ENCODE measurements at places on chromosomes 1 and 21. TPM values are rescaled to one million over a fixed set of nuclear protein-coding genes. Genes with fewer than 3 reads are reported as not detected.

- peaks cover 8% of the 10 kb centered on the region for H3K4me1 ChIP-seq
- no peaks in the 10 kb centered on the region for H3K36me3 ChIP-seq
- H3K27me3 ChIP-seq = peaks cover 46% of the 10 kb centered on the region
- no peak overlapping the region for H3K27ac ChIP-seq
- no peak overlapping the region for H3K4me3 ChIP-seq
These were observed 4.3 kb downstream of the AMPD1 start for GRCh38 chr1:114691061-114691460.

DNA sequence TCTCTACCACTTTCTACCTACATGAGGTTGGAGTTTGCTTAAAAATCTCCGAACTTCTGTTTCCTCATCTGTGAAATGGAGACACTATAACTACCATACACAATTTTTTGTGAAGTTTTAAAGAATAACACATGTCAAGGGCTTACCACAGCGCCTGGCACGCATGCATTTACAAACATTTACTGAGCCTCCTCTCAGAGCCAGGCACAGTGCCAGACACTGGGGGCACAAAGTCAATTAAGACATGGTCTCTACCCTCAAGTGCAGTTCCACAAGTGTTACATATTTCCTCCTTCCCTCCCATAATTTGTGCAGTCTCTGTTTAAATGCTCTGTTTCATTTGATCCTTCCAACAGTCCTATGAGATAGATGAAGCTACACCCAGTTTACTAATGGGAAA, 356.4 kb upstream of the ESRRG start:
- H3K27ac ChIP-seq = no peak overlapping the region
- no peaks in the 10 kb centered on the region for H3K36me3 ChIP-seq
- DNase-seq = no peak

- peaks cover 9% of the 10 kb centered on the region for H3K36me3 ChIP-seq
- H3K27ac ChIP-seq = peak overlapping the region; percentile 80
- H3K27me3 ChIP-seq = no peaks in the 10 kb centered on the region
- peak overlapping the region; percentile 30 for H3K4me3 ChIP-seq
- DNase-seq = no peak
These were observed 2.8 kb downstream of the PEA15 start for GRCh38 chr1:160207771-160208556.

DNA sequence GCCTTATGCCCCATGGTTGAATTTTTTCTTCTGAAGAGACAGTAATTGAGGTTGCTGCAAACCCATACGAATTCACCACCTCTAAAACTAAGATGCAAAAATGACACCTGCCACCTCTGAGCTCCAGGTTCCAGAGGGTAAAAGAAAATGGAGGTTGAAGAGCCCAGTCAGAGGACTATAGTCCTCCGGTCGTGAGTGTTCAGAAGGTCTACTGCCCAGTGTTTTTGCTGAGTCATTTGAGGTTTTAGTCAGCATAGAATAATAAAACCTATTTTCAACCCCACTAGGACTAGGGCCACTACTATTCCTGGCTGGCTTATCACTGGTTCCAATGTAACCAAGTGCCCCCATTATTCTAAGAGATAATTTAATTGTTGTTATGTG, 12.9 kb upstream of the SLAMF7 start:
- no peak overlapping the region for H3K4me3 ChIP-seq
- no peak for DNase-seq
- no peaks in the 10 kb centered on the region for H3K36me3 ChIP-seq
- no peak overlapping the region for H3K27ac ChIP-seq

DNA sequence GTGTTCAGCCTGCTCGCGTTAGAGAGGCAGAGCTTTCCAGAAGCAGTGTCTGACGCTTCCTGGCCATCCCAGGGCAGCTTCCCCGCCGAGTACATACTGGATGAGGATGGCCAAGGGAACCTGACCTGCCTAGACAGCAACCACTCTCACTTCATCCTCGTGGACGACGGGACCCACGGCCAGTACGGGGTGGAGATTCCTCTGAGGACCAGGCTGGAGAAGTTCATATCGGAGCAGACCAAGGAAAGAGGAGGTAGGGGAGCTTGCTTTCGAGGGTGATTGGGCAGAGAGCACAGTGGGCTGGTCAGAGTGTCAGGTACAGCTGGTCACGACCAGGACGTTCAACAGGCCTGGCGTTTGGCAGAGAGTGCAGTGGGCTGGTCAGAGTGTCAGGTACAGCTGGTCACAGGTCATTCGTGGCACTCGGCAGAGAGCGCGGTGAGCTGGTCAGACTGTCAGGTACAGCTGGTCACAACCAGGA, 22.4 kb downstream of the TRPM2 start:
- peaks cover 41% of the 10 kb centered on the region for H3K27me3 ChIP-seq
- H3K36me3 ChIP-seq = no peaks in the 10 kb centered on the region
- H3K4me3 ChIP-seq = no peak overlapping the region
- no peak overlapping the region for H3K27ac ChIP-seq
- DNase-seq = no peak

- peaks cover 17% of the 10 kb centered on the region for H3K4me1 ChIP-seq
- no peak overlapping the region for H3K27ac ChIP-seq
- DNase-seq = no peak
- H3K27me3 ChIP-seq = peaks cover 31% of the 10 kb centered on the region
- H3K36me3 ChIP-seq = no peaks in the 10 kb centered on the region
- no peak overlapping the region for H3K4me3 ChIP-seq
These were observed 152.9 kb upstream of the ZNF644 start for GRCh38 chr1:91174734-91175133.

DNA sequence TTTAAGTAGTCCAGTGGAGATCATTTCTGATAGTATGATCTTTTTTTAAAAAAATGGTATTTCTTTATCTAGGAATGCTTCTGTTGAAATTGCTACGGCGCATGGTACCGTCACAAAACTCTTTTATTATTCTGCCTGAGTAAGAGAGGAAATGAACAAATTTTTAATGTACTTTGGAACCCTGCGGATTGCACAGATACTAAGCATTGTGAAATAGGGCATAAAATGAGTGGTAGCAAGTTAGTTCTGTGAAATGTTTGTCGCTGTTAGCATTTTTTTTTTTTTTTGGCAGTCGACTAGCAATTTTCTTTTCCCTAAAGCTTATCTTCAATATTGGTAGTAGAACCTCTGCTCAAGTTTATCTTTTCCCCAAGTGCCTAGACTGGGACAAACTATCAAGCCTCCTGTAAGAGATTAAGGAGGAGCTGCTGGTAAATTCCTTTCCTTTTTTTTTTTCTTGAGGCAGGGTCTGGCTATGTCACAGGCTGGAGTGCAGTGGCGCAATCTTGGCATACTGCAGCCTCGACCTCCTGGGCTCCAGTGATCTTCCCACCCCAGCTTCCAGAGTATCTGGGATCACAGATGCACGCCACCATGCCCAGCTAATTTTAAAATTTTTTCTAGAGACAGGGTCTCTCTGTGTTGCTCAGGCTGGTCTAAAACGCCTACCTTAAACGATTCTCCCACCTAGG, 2.2 kb downstream of the ITSN1 start:
- peak overlapping the region; percentile 93 for H3K4me3 ChIP-seq
- H3K4me1 ChIP-seq = peaks cover 23% of the 10 kb centered on the region
- no peaks in the 10 kb centered on the region for H3K27me3 ChIP-seq

DNA sequence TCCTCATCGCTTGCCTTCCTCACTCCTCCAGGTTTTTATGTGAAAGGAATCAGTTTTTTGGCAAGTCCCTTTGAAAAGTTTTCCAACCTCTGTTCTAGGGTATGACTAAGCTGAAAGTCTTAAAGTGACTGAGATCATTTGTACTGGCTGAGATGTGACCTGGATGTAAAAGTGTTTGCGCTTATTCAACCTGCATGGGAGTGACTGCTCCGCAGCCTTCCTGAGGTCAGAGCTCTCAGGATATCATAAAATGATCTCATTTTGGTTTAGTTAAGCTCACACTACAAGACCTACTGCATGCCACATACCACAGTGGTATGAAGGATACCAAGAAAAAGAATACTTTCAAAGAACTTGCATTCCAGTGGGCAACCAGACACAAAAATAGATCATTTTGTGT, 29.8 kb upstream of the TADA1 start:
- no peaks in the 10 kb centered on the region for H3K36me3 ChIP-seq
- H3K27ac ChIP-seq = peak overlapping the region; percentile 9
- H3K4me3 ChIP-seq = no peak overlapping the region

DNA sequence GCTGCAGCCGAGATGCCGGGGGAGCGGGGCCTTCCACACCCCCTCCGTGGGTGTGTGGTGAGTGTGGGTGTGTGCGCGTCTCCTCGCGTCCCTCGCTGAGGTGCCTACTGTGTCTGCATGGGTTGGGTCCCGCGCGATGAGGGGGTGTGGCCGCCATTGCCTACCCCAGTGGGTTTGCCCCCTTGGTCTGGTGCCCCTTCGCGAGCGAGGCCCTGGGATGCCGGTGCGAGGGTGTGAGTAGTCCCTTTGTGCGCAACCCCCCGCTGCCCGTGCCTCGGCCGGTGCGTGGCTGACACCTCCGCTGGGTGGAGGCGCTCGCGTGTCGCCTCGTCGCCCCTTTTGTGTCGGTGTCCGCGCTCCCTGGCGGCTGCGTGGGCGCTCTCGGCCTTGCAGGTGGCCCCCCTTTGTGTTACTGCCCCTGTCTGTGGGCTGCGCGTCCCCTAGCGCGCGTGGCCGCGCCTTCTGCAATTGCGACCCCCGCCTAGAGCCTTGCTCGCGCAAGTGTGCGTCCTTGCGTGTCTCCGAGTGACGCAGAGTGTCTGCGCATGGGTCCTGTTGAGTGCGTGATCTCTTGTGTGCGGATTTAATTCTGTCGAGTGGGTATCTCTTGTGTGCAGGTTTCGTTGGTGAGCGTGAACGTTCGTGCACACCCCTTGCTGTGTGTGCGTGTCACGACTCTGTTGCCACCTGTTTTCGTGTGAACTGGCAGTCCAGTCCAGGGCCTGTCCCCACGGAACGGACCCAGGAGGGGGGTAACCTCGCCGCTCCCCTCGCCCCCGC, 553 bp downstream of the TTC3 start:
- H3K4me3 ChIP-seq = peak overlapping the region; percentile 84
- peaks cover 34% of the 10 kb centered on the region for H3K4me1 ChIP-seq
- no peaks in the 10 kb centered on the region for H3K27me3 ChIP-seq
- peaks cover 15% of the 10 kb centered on the region for H3K36me3 ChIP-seq
- peak overlapping the region; percentile 94 for H3K27ac ChIP-seq

- no peak overlapping the region for H3K27ac ChIP-seq
- no peak overlapping the region for H3K4me3 ChIP-seq
- H3K36me3 ChIP-seq = no peaks in the 10 kb centered on the region
These were observed 186.1 kb upstream of the MAP1LC3C start for GRCh38 chr1:242184955-242185354.

- no peak overlapping the region for H3K4me3 ChIP-seq
- peaks cover 20% of the 10 kb centered on the region for H3K27me3 ChIP-seq
- no peaks in the 10 kb centered on the region for H3K36me3 ChIP-seq
- no peak overlapping the region for H3K27ac ChIP-seq
These were observed 120.6 kb upstream of the ARHGEF16 start for GRCh38 chr1:3333903-3334302.

DNA sequence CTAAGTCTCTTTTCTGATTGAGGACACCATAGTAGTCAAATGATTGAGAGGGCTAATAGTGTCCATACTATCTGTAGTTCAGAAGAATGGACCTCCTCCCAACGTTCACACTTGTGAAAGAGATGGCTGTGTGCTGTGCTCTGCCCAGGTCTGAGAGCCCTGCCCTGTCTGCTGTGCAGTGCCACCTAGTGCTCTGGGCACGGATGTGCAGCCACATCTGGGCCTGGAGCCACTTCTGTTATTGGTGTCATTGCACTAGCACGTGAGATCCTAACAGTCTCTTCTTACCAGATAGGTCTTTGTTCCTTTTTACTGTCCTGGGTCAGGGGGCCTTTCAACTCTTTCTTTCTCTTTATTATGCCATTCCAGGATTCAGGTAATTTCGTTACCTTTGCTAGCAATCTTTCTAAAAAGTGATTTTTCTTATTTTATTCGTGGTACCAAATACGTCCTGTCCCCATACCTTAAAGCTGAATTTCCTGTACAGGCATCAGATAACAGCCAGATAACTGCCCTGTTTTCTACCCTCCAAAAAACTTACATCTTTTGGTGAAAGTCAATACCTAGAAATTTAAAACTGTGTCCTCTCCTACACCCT, 21.7 kb downstream of the INTS3 start:
- DNase-seq = no peak
- H3K4me3 ChIP-seq = no peak overlapping the region

DNA sequence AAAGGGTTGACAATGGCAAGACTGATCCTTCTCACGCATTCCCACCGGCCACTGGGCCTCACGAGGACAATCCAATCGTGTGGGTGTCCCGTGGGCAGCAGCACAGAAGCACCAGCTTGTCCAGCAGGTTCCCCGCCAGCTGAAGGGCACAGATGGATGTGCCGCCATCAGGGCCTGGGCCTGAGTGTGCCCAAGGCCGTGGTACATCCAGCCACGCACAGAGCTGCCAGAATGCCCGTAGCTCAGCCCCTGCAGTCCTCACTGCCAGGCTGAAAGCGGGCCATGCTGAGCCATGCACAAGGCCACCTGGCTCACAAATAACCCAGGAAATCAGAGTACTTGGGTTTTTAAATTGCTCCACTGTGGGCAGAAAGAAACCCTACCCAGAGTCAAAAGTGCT, 7.0 kb downstream of the NPHP4 start:
- no peak overlapping the region for H3K27ac ChIP-seq
- no peak overlapping the region for H3K4me3 ChIP-seq
- H3K36me3 ChIP-seq = no peaks in the 10 kb centered on the region
- H3K27me3 ChIP-seq = no peaks in the 10 kb centered on the region

GRCh38 chr1:106564192-106564591, 492.3 kb upstream of the PRMT6 start:
- no peaks in the 10 kb centered on the region for H3K36me3 ChIP-seq
- no peak overlapping the region for H3K27ac ChIP-seq
- H3K4me3 ChIP-seq = no peak overlapping the region
- DNase-seq = no peak
- H3K27me3 ChIP-seq = peaks cover 1% of the 10 kb centered on the region
- peaks cover 13% of the 10 kb centered on the region for H3K4me1 ChIP-seq

DNA sequence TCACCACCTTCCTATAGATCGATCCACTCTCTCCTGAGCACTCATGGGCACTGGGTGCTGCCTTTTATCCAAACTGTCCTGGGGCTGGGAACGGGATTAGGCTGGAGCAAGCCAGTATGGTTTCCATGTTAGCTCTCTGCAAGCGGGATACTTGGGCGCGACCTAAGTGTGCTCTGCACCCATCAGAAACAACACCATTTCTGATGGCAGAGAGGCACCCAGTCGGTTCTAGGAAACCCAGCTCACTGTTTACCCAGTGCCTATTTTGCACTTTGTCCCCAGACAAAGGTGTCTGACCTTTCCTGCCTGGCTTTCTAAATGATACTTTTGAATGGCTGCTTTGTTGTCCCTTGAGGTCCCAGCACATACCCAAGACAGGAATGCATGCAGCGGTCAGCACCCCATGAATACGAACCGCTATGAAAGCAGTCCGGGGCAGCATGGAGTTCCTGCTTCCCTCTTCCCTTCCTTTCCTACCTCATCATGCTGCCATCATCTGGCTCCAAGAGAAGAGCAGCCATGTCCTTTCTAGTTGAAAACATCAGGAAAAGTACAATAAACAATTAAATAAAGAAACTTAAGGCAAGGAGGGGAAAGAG, 83.9 kb downstream of the TRABD2B start:
- no peak overlapping the region for H3K4me3 ChIP-seq
- H3K27ac ChIP-seq = no peak overlapping the region
- peaks cover 26% of the 10 kb centered on the region for H3K4me1 ChIP-seq
- peaks cover 7% of the 10 kb centered on the region for H3K27me3 ChIP-seq
- no peak for DNase-seq

- H3K27ac ChIP-seq = no peak overlapping the region
- peaks cover 5% of the 10 kb centered on the region for H3K4me1 ChIP-seq
- H3K4me3 ChIP-seq = no peak overlapping the region
- DNase-seq = no peak
- peaks cover 2% of the 10 kb centered on the region for H3K36me3 ChIP-seq
These were observed 49.4 kb downstream of the LEPR start for GRCh38 chr1:65469889-65470340.

NR5A2 gene
- total RNA-seq = 0.38 TPM

All from mesothelial cell of epicardium (in vitro differentiated cells).